ENCODE measurements at places on chromosomes 7 and 10.

GRCh38 chr7:36192053-36192824 lies 39.2 kb downstream of the EEPD1 start:
- DNase-seq: no peak

DNA sequence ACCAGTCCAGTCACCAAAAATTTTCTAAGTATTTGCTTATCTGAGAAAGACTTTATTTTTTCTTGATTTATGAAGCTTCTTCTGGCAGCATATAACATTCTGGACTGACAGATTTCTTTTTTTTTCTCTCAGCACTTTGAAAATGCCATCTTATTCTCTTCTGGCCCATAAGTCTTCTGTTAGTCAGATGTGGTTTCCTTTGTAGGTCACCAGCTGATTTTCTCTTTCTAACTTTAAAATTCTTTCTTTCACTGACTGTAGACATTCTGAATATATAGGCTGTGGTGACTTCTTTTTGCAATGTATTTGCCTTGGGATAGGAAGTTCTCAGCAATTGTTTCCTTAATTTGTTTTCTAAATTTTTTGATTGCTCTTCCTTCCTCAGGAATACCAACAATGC lies 172.5 kb downstream of the CCDC7 start:
- DNase-seq: no peak

DNA sequence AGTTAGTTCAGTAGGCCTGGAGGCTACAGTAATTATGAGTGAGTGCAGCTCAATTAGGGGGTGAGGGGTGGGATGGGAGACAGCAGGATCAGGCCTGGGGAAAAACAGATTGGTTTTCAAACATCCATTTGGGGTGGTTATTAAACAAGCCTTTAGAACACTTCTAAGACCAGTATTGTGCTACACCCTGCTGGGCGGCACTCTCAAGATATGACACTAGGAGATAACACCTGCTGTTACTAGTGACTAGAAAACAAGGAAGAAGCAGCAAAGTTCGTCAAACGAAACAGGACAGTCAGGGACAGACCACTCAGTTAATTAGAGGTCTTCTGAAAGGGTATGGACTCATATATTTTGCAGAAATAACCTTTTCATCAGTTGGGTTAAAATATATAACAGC lies 353.6 kb downstream of the PTEN start:
- peak; percentile 65 for DNase-seq

DNA sequence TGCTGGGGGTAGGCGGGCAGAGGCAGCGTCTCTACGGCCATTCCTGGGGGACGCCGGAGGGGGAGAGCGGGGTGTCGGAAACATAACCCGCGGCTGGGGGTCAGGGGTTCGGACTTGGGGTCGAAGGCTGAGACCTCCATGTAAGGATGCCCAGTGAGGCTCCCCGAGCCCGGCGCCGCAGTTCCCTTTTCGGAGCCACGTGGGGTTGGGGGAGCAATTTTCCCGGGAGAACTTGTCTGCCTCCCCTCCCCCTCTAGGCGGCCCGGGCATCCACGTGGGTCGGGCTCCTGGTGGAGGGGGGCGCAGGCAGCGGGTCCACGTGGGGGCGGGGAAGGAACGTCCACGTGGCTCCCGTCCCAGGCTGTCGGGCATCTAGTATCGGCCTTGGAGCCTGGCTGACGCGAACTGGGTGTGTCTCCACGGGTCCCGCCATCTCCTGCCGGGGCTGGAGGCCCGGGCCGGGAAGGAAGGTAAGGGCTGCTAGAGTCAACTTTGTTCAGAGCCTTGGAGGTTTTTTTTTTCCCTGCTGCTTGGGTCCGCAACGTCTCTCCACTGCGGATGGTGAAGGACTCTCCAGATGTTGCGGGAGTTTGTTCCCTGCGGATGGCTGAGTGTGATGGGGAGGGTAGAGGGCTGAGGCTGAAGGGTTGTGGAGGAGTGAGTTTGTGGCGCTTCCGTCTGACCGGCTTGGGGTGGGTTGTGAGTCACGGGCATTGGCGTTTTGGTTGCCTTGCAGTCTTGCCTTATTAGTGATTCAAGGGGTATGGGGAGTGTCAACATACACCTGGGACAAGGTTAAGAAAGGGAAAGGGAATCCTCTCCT lies 744 bp downstream of the PPRC1 start:
- DNase-seq: peak; percentile 82

DNA sequence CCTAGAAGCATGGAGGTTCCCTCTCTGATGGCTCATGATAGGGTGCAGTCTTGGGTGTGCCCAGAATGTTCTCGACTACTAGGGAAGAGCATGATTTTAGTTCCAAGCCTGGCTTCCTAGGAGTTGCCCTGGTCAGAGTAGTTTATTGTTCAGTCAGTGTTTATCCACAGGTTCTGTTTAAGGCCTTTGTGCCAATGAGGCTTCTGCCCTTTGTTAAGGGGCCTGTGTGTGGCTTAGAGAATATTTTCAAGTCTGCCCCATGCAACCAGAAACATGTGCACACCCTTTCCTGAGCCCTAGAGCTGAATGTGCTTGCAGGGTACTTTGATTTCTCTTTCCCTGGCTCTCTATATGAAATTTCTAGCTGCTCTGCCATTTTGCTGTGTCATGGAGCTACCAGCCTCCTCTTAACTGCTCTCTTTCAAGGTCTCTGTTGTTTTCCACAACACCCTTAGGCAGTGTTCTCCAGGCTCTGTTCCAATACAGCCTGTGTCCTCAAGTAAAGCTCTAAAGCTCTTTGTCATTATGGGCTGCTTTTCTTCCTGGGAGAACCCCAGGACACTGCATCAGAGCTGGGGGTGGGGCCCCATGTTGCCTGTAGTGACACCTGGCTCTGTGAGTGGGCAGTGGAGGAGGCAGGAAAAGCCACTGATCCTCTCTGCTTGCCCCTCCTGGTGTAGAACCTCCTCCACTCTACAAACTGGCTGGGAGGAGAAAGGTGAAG lies 34.1 kb upstream of the TSPAN33 start:
- no peak for DNase-seq

GRCh38 chr7:132882714-132883428 lies 199.0 kb downstream of the CHCHD3 start:
- peak; percentile 85 for DNase-seq
